ENCODE measurements at places on chromosomes 3 and 15.

GRCh38 chr3:160746976-160747375 is 9.1 kb upstream of the PPM1L start:
- no peak for DNase-seq

- DNase-seq = no peak
These were observed 289 bp downstream of the PCSK6 start for GRCh38 chr15:101489237-101489598.

GRCh38 chr3:140508550-140508949 is 169.3 kb upstream of the TRIM42 start:
- DNase-seq = no peak

DNA sequence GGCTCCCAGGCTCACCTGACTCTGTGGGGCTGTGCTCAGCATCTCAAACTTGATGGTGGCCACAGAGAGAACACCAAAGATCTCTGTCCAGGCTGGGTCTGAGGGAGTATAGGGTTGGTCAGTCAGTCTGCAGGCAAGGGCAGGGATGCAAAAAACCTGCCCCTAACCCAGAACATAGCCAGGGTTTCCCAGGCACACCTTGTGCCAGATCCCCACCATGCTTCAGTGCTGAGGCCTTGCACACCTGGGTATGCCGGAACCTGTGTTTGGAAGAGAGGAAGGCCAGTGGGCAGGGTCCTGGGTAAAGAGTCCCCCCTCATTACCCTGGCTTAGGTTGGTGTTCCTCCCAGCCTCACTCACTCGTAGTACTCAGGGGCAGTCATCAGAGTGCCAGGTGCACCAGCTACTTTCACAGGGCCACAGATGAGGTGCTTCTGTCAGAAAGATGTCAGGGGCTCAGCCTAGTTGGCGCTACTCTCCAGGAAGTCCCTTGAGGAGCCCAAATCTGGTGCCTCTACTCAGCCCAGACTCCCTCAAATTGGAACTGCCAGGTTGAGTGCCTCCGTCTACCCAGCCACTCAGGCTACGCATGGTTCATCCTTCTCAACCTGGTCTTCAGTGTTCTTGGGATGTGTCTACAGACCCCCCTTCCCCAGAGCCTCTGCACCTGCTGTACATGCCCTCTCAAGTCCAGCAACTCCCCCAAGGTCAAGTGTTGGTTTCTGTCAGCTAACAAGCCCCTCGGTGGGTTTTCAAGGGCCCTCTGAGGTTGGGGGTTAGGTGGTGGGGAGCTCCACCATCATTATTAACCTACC is 1.8 kb downstream of the DALRD3 start:
- DNase-seq = no peak

DNA sequence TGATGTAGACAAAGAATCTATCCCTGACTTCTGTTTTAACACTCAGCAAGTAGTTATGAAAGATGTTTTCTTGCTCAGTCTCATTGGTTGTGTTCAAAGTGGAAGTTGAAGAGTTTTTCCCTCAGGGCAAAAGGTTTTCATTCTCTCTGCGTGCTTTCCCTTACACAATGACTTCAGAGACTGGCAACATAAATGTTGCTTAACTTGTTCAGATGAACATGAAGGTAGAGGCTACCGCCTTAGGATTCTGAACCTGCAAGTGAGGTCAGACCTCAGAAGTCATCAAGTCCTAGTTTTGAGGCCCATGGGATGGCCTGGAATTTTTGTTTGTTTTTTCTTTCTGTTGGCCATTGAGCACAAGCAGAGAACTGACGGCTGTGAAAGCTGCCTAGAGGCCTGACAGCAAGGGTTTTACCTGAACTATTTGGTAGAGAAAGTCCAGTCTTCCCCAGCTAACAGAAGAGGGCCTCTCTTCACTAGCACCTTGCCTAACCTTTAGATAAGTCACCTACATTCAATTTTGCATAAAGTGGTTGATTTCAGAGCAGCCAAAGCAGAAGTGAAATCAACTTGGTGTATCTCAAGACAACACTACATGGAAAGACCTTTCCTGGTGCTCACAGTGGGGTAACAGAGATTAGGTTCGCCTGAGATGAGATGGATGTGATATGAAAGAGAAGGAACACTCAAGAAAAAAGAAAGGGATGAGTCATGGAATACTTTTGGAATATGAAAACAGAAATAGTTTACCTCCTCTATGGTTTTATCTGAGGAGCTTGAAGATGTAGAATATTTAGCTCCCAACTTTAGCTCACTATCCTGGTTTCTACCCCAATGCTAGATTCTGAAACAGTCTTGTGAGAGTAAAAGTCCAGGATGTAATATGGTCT is 53.6 kb upstream of the AP4E1 start:
- DNase-seq = no peak

DNA sequence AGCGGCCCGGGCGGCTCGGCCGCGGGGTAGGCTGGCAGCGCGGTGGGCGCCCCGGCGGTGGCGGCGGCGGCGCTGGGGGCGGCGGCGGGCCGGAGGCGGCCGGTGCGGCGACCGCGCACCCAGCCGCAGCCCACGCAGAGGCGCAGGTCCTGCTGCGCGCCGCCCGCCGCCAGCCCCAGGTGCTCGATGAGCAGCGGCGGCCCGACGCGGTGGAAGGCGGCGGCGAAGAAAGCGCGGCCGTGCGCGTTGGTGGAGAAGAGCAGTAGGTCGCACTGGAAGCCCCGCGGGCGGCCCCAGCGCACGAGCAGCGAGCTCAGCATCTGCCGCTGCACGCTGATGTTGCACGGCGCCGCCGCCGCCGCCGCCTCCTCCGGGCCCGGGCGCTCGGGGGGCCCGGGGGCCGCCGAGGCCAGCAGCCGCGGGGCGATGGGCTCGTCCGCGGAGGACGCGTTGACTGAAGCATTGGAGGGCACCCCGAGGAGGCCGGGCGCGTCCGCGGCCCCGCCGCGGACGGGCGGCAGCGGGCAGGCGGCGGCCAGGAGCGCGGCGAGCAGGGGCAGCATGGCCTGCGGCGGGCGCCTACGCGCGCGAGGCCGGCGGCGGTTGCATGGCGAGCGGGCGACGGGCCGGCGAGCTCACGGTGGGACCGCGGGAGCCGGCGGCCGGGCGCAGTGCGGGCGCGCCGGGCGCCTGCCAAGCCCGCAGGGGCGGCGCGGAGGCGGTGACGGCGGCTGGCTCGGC is 452 bp downstream of the TMEM158 start:
- DNase-seq = peak; percentile 51

GRCh38 chr3:141508067-141508436 is 21.2 kb downstream of the RASA2 start:
- no peak for DNase-seq

DNA sequence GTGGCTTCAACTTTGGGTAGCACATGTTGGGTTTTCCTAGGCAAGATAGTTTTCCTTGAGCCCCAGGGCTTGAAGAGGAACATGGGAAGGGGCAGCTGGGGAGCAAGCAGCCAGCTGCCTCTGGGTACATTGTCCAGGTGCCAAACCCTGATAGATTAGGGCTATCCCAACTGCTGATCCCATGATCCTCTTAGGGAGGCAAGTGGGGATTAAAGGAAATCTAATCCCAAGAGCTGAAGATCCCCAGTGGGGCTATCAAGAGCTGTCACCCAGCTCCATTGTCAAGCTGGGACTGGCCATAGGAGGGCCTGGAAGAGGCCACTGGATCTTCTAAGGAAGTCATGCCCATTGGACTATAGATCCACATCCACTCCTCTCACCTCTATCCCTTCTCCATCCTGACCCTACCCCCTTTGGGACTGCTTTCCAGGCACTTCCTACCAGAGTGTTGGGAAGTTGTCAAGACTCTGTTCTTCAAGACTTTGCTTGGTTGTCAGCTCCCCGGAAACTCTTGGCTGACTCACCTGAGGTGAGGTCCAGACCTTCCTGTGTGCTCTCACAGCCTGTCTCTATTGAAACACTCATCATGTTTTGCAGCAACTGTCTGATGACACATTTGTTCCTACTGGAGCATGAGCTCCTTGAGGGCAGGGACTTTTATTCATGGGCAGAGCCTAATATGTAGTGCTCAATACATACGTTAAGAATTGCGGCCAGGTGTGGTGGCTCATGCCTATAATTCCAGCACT is 5.9 kb downstream of the CAMK2N2 start:
- no peak for DNase-seq

DNA sequence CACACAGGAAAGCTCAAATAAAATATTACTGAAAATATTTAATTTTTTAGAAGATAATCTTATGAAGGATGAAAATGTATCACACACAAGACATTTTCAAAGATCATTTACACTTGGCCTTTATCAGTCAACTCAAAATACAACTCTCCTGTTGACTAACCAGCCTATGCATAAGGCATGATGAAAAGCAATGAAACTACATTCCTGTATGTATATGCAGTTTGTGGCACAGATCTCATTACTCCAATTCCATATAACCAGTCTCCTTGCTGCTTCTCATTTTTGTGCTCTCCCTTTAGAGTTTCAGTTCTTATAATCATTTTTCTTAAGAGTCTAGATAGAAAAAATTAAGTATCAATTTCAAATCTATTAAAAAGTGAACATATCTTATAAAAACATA is 25.8 kb downstream of the AQR start:
- DNase-seq = no peak

- no peak for DNase-seq
These were observed 69.7 kb upstream of the SPRED1 start for GRCh38 chr15:38182900-38183299.

- DNase-seq = no peak
These were observed 150.1 kb downstream of the FGF12 start for GRCh38 chr3:192577271-192577670.

GRCh38 chr3:1971780-1972179 is 126.9 kb upstream of the CNTN4 start:
- no peak for DNase-seq

GRCh38 chr3:31532587-31533168 is at the start of gene STT3B:
Gene STT3B (plus strand): TSS chr3:31532925. CDS start chr3:31532999, 74 bp downstream.
- peak; percentile 84 for DNase-seq

DNA sequence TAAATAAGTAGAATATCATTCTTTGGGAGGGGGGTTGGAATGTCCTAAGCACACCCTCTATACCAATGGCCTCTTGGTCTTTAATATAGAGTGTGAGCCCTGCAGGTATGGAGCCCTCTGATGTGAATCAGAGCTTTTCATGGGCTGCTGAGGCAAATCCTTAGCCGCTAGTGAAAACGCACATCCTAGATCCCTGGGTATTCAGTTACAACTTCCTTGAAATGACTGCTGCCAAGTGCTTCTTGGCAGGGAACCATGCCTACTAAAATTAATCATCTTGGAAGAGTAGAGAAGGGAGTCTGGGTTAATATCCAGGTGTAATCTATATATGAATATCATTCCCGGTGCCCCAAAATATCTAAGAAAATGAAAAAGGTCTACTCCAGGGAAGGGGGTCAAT is 109.1 kb downstream of the POLQ start:
- no peak for DNase-seq
